Nucleus accumbens (tissue), 56 donors: ENCODE measurements at places on chromosomes 13 and 19.

- DNase-seq = no peak
Observed at GRCh38 chr13:22944378-22944777, 236.4 kb upstream of the SGCG start.

DNA sequence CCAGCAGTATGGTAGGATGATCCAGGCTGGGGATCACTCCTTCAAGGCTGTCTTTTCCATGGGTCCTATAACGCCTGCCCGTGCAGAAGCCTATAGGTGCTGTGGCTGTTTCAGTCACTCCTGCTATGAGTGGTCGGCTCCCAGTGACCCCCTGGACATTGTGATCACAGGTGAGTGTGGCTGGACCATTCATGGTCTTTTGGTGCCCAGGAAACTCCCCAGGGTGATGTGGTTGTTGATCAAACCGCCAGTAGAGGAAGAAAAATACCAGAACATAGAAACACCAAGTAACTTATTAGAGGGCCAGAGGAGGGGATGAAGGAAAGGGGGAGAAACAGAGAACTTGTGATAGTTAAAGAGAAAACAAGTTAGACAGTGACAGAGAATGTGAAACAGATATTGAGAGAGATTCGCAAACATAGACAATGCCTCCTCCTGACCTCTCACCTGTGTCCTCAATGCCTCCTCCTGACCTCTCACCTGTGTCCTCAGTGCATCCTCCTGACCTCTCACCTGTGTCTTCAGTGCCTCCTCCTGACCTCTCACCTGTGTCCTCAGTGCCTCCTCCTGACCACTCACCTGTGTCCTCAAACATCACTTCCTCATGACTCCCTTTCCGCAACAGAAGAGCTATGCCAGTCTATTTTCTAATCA, 19.4 kb downstream of the LAIR2 start:
- DNase-seq = no peak

GRCh38 chr19:4929186-4929585, 19.9 kb downstream of the UHRF1 start:
- DNase-seq = no peak

- no peak for DNase-seq
Observed at GRCh38 chr13:40189426-40189825, 477.0 kb downstream of the FOXO1 start.

GRCh38 chr19:51794885-51795490, at the start of gene FPR3:
TSS of gene FPR3 (plus strand) at chr19:51795157. CDS start at chr19:51823749, 28,592 bp downstream.
- DNase-seq = no peak

DNA sequence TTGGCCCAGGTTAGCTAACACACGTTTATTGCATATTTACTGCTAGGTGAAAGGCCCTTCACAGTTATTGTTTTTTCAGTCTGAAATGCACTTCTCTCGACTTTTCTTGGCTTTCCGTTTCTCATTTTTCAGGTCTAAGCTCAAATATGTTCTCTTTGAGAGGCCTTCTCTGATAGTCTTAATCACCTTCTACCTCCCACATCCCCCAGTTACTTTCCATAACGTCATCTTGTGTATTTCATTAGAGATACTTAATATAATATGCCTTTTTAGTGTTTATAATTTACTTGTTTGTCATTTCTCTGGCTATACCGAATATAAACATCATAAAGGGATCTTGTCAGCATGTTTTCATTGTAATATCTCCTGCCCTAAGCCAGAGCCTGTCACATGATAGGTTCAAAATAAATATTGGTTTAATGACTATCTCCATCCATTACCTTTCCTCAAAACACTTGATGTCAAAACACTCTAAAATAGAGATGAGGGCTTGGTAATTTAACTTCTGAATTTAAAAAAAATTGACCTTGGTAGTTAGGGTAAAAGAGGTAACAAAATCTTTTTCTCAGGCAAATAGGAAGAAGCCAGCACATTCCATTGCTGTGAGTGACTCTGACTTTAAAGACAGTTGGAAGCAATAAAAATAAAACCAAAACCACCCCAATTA, 168.6 kb upstream of the RFC3 start:
- no peak for DNase-seq
